Thymus (tissue), 14 donors: ENCODE measurements at places on chromosomes 5 and 9. TPM values are rescaled to one million over a fixed set of nuclear protein-coding genes. Genes with fewer than 3 reads are reported as not detected.

PCDHGA2 gene
- total RNA-seq = 0.19 TPM

DNA sequence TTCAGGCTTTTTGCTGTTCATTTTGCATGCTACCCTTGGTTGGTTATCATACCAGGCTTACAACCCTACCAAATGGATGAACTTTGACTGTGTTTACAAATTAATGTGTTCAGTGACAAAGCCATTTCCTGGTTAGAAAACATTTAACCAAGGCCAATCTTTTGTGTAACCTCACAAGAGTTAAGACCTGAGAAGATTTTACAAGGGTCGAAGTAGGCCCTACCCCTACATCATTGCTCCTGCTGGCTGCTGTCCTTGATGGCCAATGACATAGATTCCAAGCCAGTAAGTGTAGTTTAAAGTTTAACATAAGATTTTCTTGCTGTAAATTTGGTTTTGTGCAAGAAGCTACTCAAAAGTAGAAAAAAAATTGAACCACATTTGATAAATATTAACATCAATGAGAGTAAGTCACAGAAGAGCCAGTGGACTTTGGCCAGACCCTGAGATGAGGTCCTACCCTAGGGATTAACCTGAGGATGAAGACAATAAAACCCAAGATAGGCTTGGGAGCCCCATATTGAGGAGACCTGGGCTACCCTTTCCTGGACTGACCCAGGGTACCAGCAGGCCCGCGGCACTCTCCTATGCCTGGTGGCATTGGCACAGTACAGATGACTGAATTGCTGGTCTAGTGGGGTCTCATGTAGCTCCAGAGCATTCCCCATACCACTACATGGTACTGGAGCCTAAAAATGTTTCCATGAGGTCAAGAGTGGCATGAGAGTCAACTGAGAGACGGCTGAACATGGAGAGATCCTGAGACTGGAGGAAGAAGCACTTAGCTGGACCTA lies 8.3 kb downstream of the C1QTNF3 start:
- no peaks in the 10 kb centered on the region for H3K27me3 ChIP-seq
- no peaks in the 10 kb centered on the region for H3K4me1 ChIP-seq
- no peak overlapping the region for H3K4me3 ChIP-seq
- peaks cover 21% of the 10 kb centered on the region for H3K36me3 ChIP-seq
- no peak overlapping the region for H3K27ac ChIP-seq

DNA sequence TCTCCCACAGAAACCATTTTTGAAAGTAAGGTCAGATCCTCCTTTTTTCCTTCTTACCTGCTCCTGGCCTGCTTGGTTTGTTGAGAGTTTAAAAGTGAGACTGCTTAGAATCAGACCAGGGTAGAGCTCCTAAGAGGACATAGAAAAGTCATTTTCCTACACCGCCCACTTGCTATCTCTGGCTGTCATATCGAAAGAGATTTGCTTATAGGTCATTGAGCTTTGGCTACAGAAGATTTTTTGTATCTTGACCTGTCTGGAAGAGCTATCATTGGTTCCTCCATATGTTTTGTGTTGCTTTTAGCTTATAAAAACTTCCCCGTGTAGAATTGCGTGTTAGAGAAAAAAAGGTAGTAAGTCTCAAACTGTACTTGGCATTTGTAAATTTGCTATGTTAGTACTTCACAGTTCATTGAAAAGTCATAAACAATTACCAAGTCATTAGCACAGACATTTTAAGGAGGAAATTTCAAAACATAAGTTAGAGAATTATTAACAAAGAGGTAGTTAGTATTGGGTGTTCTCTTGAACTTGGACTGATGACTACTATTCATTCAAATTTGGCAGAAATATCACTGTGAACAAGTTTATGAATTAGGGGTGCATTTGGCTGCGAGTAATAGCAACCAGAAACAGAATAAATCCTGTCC lies 96.6 kb downstream of the MAN2A1 start:
- no peak for DNase-seq
- H3K27me3 ChIP-seq = no peaks in the 10 kb centered on the region
- no peak overlapping the region for H3K27ac ChIP-seq

DNA sequence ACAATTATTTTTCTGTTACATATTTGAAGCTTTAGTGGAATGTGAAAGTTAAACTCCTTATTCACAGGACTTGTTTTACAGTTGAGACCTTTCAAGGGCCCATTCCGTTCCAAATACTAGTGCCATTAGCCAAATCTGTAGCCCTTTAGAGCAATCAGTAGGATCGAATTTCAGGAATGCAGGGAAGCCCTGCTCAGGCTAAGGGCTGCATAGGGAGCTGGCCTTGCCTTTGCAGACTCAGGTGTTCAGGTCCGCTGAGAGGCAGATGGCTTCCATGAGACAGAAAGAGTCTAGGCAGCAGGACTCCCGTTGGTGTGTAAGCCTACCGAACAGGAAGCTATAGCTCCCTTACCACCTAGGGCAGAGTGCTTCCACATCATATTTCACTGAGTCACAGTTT lies 150.1 kb upstream of the SLC27A6 start:
- no peaks in the 10 kb centered on the region for H3K27me3 ChIP-seq
- DNase-seq = no peak
- no peaks in the 10 kb centered on the region for H3K36me3 ChIP-seq
- H3K4me1 ChIP-seq = no peaks in the 10 kb centered on the region
- H3K4me3 ChIP-seq = no peak overlapping the region

GRCh38 chr5:124239572-124239971 lies 506.9 kb downstream of the ZNF608 start:
- no peaks in the 10 kb centered on the region for H3K27me3 ChIP-seq
- DNase-seq = no peak
- H3K36me3 ChIP-seq = no peaks in the 10 kb centered on the region
- H3K4me1 ChIP-seq = no peaks in the 10 kb centered on the region

FBXL7 gene
- total RNA-seq = 0.90 TPM
